Karpas-422 (cell line): ENCODE measurements at places on chromosomes 6 and 20.
A peak's percentile ranks its signal among the peaks of the same experiment; 100 is the strongest.

DNA sequence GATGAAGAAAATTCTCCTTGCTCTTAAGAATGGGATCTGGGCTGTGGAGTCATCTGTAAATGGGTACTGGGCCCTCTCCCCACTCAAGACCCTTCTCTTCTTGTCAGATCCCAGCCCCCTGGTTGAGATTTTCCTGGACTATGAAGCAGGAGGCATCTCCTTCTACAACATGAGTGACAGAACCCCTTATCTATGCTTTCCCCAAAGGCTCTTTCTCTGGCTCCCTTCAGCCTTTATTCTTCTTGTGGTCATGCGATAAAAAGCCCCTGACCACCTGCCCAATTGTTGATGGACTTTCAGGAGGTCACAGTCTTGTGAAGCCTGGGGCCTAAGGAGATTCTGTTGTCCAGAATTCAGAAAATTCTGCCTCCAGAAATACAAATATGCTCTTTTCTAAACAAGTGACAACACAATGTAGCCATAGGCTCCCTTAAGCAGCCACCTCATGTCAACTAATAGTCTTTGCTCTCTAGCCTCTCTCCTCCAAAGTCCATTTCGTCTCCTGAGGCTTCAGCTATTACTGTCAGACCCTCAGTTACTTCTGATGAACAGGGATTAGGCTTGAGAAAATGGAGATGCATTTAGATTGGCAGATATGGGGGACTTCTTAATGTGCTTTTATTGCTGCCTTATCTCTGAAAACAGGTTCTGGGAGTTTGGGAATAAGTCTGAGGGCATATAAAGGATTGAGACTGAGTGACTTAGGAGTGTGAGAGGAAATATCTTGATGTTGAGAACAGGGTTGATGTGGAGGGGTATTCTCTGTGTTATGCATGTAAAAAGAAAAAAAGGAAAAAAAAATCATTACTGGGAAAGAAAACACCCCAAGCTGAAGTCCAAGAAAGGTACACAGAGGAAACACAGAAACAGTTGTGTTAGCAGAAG lies 20.6 kb downstream of the BTN2A1 start:
- no peak overlapping the region for H3K4me3 ChIP-seq
- peaks cover 34% of the 10 kb centered on the region for H3K4me1 ChIP-seq
- no peak overlapping the region for H3K27ac ChIP-seq
- no peaks in the 10 kb centered on the region for H3K27me3 ChIP-seq
- no peaks in the 10 kb centered on the region for H3K36me3 ChIP-seq
- DNase-seq: no peak

GRCh38 chr20:36688630-36689029 lies 42.6 kb upstream of the SLA2 start:
- H3K27me3 ChIP-seq: no peaks in the 10 kb centered on the region
- H3K4me1 ChIP-seq: no peaks in the 10 kb centered on the region
- no peak overlapping the region for H3K4me3 ChIP-seq
- DNase-seq: no peak
- H3K36me3 ChIP-seq: no peaks in the 10 kb centered on the region

- DNase-seq: no peak
- no peaks in the 10 kb centered on the region for H3K36me3 ChIP-seq
- H3K4me1 ChIP-seq: no peaks in the 10 kb centered on the region
- no peak overlapping the region for H3K27ac ChIP-seq
Measured at GRCh38 chr6:124090491-124090890, 286.8 kb downstream of the NKAIN2 start.

DNA sequence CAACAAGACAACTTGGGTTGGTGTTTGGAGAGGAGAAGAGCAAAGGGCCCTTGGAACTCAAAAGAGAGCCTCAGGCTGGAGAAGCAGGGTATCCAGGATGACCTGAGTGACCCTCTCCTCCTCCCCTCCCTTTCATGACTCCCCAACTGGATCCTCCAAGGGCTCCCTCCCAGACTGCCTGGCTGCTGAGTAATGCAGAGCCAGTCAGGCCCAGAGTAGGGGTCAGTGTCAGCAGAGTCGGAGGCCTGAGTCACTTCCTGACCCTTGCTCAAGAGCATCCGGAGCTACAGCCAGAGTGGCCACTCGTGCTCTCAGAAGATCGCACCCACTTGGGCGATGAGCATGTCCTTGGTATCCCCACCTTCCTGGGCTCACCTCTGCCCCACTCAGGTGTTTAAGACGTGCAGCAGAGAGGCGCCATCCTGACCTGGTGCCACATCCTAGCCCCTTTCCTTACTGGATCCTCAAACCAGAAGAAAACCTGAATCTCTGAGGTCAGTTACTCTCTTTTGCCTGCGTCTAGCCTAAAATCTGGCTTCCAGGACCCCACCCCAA lies 2.8 kb upstream of the MAPK13 start:
- H3K4me3 ChIP-seq: no peak overlapping the region
- no peaks in the 10 kb centered on the region for H3K27me3 ChIP-seq
- H3K4me1 ChIP-seq: peaks cover 35% of the 10 kb centered on the region
- H3K36me3 ChIP-seq: no peaks in the 10 kb centered on the region
- no peak for DNase-seq

DNA sequence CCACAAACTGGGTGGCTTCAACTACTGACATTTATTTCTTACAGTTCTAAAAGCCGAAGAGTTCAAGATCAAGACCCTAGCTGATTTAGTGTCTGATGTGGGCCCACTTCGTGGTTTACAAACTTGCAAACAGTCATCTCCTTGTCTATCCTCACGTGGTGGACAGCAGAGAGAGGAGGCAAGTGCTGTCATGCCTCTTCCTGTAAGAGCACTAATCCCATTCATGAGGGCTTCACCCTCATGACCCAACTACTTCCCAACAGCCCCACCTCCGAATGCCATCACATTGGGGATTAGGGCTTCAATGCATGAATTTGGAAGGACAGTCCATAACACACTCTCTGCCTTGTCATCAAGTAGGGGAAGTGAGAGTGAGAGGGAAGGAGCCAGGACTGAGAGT lies 15.6 kb upstream of the ISM1 start:
- no peak overlapping the region for H3K27ac ChIP-seq
- H3K36me3 ChIP-seq: no peaks in the 10 kb centered on the region
- no peak overlapping the region for H3K4me3 ChIP-seq
- H3K4me1 ChIP-seq: no peaks in the 10 kb centered on the region

- H3K4me3 ChIP-seq: peak overlapping the region; percentile 81
- peak; percentile 82 for DNase-seq
- H3K27me3 ChIP-seq: no peaks in the 10 kb centered on the region
- H3K36me3 ChIP-seq: peaks cover 19% of the 10 kb centered on the region
- H3K4me1 ChIP-seq: peaks cover 15% of the 10 kb centered on the region
Measured at GRCh38 chr6:70413992-70414494, 735 bp downstream of the FAM135A start.

DNA sequence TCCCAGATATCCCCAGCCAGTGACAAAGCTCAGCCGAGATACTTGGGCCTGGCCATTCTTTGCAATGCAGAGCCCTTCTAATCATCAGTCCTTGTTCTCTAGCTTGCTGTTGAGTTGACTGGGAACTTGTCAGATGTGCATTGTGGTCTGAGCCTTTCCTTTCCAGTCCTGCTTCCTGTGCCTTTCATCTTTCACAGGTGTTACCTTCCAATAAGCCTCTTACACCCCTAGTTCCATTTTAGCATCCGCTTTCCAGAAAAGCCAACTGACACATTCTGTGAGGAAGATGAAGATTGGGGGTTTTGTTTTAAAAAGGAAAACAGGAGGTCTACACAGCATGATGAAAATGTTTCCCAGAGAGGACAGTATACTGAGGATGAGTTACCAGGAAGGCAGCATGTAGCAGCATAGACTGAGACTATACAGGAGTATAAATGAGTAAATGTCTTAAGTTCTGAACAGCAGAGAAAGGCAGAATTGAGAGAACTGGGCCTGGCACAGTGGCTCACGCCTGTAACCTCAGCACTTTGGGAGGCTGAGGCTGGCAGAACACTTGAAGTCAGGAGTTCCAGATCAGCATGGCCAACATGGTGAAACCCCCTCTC lies 5.6 kb upstream of the CEP85L start:
- no peaks in the 10 kb centered on the region for H3K36me3 ChIP-seq
- H3K27ac ChIP-seq: no peak overlapping the region
- no peak for DNase-seq
- no peak overlapping the region for H3K4me3 ChIP-seq
- peaks cover 15% of the 10 kb centered on the region for H3K4me1 ChIP-seq

DNA sequence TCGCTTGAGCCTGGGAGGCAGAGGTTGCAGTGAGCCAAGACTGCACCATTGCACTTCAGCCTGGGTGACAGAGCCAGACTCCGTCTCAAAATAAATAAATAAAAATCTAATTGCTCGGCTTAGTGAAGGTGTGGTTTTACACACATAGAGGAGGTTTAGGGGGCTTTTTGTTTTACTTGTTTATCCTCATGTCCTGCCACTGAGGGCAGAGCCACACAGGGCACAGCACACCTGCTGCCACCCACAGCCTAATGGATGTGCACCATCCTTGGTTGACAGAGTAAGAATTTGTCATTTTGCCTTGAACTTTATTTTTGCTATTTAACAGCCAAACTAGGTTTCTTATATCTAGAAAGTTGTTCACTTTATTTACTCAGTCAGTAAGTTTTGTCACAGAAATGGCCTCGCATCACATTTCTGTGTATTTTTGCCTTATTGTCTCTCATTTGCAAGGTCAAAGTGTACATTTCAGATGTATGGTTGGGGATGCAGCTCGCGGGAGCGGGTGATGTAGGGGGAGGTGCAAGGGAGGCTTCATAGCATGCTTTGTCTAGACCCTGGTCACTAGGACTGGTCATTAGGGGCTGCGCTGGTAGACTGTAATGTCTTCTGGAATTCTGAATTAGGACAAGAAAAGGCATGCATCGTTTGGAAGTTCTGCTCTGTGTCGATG lies 67.8 kb upstream of the NAA20 start:
- no peak for DNase-seq
- no peaks in the 10 kb centered on the region for H3K4me1 ChIP-seq
- H3K4me3 ChIP-seq: no peak overlapping the region
- no peaks in the 10 kb centered on the region for H3K27me3 ChIP-seq
- no peaks in the 10 kb centered on the region for H3K36me3 ChIP-seq

GRCh38 chr6:32968867-32969684 lies 682 bp downstream of the BRD2 start:
- peaks cover 24% of the 10 kb centered on the region for H3K36me3 ChIP-seq
- peak overlapping the region; percentile 100 for H3K27ac ChIP-seq
- DNase-seq: peak; percentile 96

DNA sequence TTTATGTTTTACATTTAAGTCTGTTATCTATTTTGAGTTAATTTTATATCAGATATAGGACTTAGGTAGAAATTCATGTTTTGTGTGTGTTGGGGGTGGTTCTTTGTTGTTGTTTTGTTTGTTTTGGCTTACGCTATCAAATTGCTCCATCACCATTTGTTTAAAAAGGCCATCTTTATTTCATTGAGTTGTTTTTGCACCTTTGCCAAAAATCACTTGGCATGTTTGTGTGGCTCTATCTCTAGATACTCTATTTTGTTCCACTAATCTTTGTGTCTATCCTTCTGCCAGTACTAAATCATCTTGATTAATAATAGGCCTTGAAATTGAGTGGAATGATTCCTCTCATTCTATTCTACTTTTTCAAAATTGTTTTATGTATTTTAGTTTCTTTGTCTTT lies 7.4 kb downstream of the CYP39A1 start:
- no peak overlapping the region for H3K4me3 ChIP-seq
- peaks cover 66% of the 10 kb centered on the region for H3K4me1 ChIP-seq
- H3K27ac ChIP-seq: peak overlapping the region; percentile 98
- DNase-seq: no peak

DNA sequence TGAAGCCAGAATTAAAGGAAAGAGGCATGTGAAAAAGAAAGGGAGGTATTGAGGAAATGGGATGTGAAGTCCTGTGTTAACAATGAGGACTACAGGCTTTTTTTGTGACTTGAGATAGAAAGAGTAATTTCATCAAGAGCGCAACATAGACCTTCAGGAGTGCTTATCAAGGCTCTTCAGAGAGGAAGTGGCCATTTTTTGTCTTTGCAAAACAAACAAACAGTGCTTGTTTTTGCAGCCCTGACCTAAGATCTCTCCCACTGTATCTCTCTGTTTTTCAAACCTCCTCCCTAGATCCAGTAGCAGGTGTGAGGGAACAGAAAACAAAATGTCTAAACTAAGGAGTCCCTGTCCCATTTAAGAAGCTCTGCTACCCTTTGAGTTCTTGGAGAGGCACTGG lies 710.3 kb upstream of the MARCKS start:
- no peaks in the 10 kb centered on the region for H3K27me3 ChIP-seq
- H3K27ac ChIP-seq: no peak overlapping the region
- no peaks in the 10 kb centered on the region for H3K36me3 ChIP-seq
- no peaks in the 10 kb centered on the region for H3K4me1 ChIP-seq
- no peak overlapping the region for H3K4me3 ChIP-seq

DNA sequence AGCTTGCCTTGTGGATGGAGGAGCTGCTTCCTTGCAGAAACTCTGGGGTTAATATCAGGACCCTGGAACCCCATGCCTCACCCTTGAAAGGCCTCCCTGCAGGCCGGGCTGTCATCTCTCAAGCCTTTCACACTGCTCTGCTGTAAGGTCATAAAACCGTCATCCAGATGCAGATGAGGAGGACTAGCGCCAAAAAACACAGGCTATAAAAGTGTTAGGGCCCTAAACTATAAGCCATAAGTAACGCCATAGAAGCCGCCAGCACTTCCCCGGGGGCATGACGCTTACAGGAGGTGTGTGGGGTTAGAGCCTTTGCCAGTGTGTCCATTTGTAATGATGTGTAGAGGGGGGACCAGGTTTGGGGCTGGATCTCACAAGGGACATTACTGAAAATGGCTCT lies 47.6 kb downstream of the CDH4 start:
- DNase-seq: no peak
- H3K4me1 ChIP-seq: no peaks in the 10 kb centered on the region
- no peak overlapping the region for H3K27ac ChIP-seq
- H3K27me3 ChIP-seq: no peaks in the 10 kb centered on the region
- no peak overlapping the region for H3K4me3 ChIP-seq

- H3K27me3 ChIP-seq: no peaks in the 10 kb centered on the region
- H3K27ac ChIP-seq: no peak overlapping the region
- peaks cover 45% of the 10 kb centered on the region for H3K4me1 ChIP-seq
Measured at GRCh38 chr6:73182021-73182607, 43.2 kb downstream of the KHDC1L start.

DNA sequence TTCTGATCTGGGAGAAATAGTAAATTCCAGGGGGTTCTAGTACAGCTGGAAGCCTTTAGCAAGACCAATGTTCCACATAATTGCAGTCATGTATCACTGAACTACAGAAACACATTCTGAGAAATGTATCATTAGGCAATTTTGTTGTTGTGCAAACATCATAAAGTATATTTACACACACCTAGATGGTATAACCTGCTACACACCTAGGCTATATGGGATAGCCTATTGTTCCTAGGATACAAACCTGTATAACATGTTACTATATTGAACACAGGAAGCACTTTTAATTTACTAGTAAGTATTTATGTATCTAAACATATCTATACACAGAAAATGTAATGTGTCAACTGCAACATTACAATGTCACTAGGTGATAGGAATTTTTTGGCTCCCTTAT lies 525.9 kb upstream of the NRSN1 start:
- no peaks in the 10 kb centered on the region for H3K4me1 ChIP-seq
- no peak for DNase-seq
- H3K27ac ChIP-seq: no peak overlapping the region
- H3K36me3 ChIP-seq: no peaks in the 10 kb centered on the region
